ENCODE measurements at places on chromosomes 3 and 15.

- DNase-seq: peak; percentile 65
Measured at GRCh38 chr3:42652611-42653302, 740 bp upstream of the ZBTB47 start.

DNA sequence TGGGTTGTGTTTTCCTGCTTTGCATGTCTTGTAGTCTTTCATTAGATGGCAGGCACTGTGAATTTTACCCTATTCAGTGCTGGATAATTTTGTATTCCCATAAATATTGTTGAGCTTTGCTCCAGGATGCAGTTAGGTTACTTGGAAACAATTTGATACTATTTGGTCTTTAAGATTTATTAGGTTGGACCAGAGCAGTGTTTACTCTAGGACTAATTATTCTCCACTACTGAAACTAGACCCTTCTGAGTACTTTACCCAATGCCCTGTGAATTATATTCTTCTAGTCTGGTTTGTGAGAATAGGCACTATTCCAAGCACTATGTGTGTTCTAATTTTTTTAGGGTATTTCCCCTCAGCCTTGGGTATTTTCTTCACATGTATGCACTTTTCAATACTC, 37.8 kb upstream of the TASOR start:
- no peak for DNase-seq

DNA sequence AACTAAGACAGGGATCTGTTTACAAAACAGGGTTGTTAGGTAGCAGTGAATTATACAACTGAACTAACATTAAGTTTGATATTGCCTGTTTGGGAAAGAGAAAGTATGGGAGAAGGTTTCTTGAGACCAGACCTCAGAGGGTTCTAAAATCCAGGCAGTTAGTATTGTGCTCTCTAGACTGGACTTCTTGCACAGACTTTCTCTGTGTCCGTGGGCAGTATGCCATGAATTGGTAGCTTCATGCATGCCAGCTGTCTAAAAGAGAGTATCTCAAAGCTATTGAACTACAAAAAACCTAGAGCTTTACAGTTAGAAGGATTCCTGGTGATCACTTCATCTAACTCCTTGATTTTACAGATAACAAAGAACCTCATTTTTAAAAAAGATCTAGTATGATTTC, 12.5 kb downstream of the SAMD7 start:
- DNase-seq: no peak

DNA sequence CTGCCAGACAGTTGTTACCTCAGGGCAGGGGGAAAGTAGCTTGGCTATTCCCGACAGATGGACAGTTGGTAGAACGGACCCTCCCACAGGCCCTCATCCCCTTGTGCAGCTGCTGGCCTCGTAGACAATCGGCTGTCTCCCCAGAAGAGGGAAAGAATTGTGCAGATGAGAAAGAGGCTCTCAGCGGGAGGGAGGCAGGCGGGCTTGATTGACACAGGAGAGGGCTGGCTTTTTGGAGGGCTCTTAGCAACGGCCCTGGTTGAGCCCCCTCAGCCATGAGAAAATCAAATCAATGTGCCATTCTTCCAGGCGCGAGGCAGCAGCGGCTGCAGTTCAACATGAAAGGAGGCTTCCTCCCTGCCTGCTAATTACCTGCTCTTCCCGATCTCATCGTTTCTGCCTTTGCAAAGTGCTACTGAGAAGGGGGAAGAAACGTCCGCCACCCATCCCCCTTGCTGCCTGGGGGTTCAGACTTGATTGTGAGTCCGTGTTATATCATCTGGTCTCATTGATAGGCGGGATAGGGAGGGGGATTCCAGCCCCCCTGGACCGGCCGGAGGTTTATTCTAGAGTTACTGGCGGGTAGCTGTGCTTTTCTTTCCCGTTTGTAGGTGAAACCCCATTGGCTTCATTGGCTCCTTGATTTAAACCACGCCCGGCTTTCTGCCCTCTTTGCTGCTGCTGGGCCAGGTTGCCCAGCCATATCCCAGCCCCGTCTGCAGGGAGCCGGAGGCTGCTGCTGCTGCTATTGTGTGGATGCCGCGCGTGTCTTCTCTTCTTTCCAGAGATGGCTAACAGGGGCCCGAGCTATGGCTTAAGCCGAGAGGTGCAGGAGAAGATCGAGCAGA, at the start of gene TAGLN3:
TSS of gene TAGLN3 (plus strand) at position 287 of the 848 bp plus-strand sequence. CDS start at position 788, 501 bp downstream.
- DNase-seq: peak; percentile 72

- no peak for DNase-seq
Measured at GRCh38 chr15:52146776-52147175, 34.2 kb upstream of the BCL2L10 start.

- peak; percentile 62 for DNase-seq
Measured at GRCh38 chr3:49165771-49166751, at the start of gene CCDC71. Gene CCDC71, minus strand, starts transcription at chr3:49166331. Its CDS starts 2,123 bp downstream, at chr3:49164208.
